ENCODE measurements at places on chromosomes 11 and 22.

DNA sequence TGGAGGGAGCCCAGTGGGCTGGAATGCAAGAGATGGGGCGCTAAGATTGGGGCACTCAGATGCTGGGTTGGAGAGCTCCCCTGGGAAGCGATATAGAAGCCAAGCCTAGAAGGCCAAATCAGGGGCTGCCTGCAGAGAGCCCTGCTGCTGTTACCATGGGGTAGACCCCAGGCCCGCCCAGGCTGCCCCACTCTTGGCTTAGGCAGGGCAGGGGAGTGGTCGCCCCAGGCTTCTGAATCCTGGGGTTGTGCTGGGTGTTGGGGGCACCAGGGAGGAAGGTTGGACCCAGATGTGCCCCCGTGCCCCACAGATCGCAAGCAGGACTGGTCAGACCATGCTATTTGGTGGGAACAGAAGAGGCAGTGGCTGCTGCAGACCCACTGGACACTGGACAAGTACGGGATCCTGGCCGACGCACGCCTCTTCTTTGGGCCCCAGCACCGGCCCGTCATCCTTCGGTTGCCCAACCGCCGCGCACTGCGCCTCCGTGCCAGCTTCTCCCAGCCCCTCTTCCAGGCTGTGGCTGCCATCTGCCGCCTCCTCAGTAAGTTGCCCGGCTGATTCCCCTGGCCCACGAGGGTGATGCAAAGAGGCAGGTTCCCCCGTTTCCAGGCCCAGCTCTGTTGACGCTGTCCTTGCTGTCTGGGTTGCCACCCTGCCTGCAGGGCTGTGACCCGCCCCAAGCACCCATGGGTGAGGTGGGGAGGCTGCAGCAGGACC, 3.9 kb downstream of the FERMT3 start:
- DNase-seq = no peak

DNA sequence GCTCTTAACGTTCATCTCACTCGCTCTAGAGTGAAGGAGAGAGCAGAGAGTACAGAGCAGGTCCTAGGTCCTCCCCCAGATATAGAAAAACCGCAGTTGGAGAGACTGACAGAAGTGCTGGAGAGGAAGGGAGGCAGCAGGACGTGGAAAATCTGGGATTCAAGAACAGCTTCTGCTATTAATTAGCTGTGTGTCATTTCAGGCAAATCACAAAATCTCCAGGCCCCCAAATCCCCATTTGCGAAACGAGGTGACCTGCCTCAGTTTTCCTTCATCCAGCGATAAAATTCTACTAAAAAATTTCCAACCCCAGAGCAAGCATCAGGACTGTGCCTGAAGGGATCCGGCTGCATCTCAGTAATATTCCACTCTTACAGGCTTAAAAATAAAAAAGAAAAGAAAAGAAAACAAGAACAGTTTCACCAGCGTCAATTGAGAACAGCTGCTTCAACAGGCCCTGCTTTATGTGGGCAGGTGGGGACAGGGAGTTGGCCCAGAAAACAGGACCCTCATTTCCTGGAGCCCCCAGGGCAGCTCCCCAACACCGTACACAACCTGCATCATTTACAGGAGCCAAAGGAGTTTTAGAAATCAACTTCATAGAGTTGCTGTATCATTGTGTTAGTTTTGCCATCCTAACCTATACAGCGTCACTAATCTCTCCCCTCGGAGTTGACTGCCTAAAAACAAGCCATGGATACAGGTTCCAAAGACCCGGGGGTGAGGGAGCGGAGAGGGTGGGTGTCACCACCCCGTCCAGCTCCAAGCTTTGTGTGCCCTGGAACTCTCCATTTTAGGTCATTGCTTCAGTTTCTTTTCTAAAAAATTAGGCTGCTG, 2.3 kb upstream of the MALAT1 start:
- DNase-seq = no peak

GRCh38 chr22:45248832-45249561, 8.3 kb upstream of the KIAA0930 start:
- DNase-seq = no peak

GRCh38 chr11:1343391-1344055, 34.1 kb upstream of the TOLLIP start:
- no peak for DNase-seq

DNA sequence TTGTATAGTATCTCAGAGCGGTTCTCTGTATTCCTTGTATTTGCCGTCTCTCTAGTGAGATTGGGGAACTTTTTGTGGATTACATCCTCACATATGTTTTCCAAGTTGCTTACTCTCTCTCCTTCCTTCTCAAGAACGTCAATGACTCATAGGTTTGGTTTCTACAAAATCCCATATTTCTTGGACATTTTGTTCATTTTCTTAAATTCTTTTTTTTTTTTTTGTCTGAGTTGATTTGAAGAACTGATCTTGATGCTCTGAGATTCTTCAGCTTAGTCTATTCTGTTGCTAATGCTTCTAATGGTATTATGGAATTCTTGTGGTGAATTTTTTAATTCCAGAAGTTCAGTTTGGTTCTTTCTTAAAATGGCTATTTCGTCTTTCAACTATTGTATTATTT, 28.4 kb upstream of the SLN start:
- DNase-seq = no peak

- DNase-seq = no peak
Measured at GRCh38 chr11:104704146-104704830, 194.0 kb downstream of the CASP12 start.

Measured in inflammatory macrophage (primary cell).